ENCODE measurements at places on chromosomes 13 and 19.

- no peak for DNase-seq
Measured at GRCh38 chr13:111255228-111255790, 65.1 kb upstream of the TEX29 start.

- DNase-seq = no peak
Measured at GRCh38 chr13:33849211-33849610, 31.3 kb downstream of the RFC3 start.

GRCh38 chr13:113555141-113555540, 29.4 kb upstream of the TFDP1 start:
- no peak for DNase-seq

GRCh38 chr13:26910754-26911465, 150.3 kb upstream of the GPR12 start:
- DNase-seq = no peak

- DNase-seq = peak; percentile 99
Measured at GRCh38 chr19:54179921-54180461, 7.0 kb upstream of the TMC4 start.

DNA sequence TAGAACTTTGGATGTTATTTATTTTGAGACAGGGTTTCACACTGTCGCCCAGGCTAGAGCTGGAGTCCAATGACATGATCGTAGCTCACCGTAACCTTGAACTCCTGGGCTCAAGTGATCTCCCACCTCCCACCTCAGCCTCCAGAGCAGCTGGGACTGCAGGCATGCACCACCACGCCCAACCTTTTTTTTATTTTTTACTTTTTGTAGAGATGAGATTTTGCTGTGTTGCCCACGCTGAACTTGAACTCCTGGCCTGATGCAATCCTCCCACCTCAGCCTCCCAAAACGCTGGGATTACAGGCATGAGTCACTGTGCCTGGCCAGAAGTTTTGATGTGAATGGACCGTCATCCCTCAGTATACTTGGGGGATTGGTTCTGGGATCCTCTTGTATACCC, 13.7 kb downstream of the ANKRD27 start:
- no peak for DNase-seq

- DNase-seq = no peak
Measured at GRCh38 chr19:656751-657559, 6.1 kb downstream of the RNF126 start.

DNA sequence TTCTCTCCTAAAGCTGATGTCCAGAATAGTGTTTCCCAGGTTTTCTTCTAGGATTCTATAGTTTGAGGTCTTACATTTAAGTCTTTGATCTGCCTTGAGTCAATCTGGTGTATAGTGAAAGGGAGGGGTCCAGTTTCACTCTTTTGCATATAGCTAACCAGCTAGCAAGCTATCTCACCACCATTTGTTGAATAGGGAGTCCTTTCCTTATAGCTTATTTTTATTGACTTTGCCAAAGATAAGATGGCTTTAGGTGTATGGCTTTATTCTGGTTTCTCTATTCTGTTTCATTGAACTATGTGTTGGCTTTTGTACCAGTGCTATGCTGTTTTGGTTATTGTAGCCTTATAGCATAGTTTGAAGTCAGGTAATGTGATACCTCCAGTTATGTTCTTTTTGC, 1386.1 kb downstream of the SLITRK5 start:
- no peak for DNase-seq

- DNase-seq = no peak
Measured at GRCh38 chr19:11504502-11505031, 1.1 kb downstream of the ZNF653 start.

- DNase-seq = no peak
Measured at GRCh38 chr13:114020750-114021463, 47.0 kb upstream of the C13orf46 start.

DNA sequence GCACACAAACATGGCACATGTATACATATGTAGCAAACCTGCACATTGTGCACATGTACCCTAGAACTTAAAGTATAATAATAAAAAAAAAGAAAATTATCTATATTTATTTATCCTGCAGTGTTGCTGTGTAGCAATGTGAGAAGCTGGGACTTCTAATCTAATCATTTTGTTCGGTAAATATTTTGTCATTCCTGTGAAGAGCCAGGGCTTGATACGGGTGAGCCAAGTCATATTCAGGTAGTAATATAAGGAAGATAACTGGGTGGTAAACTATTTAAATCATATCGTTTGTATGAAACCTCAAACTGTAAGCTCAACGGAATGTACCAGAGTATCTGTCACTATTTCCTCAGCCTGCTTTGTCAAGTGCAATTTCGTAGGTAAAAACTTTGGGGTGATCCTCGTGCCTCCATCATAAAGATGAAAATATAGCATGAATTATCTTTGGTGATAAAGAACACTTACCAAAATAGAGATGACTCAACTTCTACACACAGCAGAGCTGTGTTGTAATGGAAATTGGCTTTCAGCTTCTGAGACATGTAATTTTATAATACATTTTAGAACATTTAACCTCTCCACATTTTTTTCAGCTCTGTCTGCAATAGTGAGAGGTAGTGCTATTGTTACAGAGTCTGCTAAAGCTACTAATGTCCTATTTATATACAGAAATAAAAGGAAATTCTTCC, 92.9 kb downstream of the PCDH9 start:
- peak; percentile 66 for DNase-seq

- DNase-seq = no peak
Measured at GRCh38 chr13:20241593-20241992, 9.5 kb upstream of the GJB6 start.

- DNase-seq = no peak
Measured at GRCh38 chr19:3389876-3390371, 23.5 kb downstream of the NFIC start.

DNA sequence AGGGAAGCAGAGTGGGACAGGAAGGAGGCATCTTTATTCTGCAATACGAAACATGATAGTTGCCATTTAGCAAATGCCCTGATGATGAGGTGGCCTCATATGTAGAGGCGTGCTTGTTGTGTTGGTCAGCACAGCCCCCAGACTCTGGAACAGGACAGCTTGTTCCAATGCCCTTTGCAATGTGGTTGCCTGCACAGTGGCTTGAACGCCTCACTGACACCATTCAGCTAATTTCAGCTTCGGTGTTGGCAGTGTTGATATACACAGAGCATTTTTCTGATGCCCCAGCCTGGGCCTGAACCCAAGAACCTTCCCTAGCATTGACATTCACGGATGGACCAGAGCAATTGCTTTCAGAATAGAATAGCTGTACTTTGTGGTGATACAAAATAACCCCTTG, 133.3 kb downstream of the HS6ST3 start:
- DNase-seq = no peak

GRCh38 chr19:55606817-55607216, 1.4 kb downstream of the ZNF865 start:
- no peak for DNase-seq

GRCh38 chr19:33740811-33741396, 55.8 kb upstream of the KCTD15 start:
- no peak for DNase-seq

GRCh38 chr19:2533686-2534422, 57.9 kb downstream of the GADD45B start:
- DNase-seq = no peak

DNA sequence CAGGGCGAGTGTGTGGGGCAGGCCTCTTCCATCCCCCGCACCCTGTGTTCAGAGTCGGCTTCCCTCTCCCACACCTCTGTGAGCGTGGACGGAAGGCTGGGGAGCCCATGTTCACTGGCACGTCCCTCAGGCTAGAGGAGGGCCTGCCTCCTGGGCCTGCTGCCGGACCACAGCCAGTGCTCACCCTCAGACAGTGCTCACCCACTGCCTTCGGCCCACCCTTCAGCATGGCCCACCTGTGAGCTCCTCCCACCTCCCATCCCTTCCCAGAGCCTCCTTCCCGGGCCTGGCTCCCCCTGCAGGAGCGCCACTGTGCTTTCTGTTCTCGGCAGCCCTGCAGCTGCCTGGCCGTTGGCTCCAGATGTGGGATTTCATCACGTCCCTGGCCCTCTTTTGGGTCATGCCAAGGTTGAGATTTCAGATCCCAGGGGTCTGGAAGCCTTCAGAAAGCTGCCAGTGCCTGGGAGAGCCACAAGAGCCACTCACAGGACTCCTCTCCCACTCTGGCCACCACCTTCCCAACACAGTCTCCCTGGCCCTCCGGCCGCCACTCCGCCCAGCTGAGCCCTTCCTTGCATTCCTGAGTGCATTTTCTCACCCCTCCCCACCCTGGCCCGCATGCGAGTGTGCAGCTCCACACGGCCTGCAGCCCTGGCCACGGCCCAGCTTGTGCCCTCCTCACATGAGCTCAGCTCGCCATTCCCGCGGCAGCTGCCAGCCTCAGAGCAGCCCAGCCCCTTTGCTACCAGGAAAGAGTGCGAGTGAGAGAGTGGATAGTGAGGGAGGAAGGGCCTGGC, 25.3 kb downstream of the CAPN12 start:
- DNase-seq = no peak

DNA sequence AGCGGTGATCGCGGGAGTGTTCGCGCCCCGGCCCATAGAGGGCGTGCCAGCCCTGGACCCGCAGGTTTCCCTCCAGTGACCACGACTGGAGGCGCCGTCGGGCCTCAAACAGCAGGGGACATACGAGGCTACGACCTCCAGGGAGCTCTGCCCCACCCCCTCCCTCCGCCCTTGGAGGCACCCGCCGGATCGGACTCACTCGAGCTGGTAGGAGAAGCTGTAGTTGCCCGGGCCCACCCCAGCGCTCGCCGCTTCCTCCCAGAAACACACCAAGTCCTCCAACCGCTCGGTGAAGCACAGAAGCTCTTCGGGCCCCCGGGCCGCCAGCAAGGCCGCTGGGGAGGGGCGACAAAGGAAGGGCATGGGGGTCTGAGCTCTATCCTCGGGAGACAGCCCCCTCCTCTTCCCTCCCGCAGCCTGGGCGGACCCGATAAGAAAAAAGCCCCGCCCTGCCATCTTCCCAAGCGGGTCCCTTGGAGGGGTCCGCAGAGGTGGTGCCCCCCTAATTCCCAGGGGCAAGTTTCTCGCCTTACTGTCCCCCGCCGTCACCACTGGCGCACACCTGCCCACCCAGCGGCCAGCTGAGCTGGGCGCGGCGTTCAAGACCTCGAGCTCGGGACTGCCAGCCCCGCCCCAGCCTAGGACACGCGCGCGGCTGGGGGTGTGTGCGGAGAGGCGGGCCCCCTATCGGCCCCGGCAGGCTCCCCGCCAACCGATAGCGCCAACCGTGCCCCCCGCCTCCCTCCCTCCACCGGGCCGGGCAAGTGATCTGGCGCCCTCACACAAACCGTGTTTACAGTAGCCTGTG, 1.0 kb downstream of the EPOR start:
- peak; percentile 19 for DNase-seq

- DNase-seq = peak; percentile 13
Measured at GRCh38 chr13:93794197-93794885, 567.7 kb downstream of the GPC6 start.

DNA sequence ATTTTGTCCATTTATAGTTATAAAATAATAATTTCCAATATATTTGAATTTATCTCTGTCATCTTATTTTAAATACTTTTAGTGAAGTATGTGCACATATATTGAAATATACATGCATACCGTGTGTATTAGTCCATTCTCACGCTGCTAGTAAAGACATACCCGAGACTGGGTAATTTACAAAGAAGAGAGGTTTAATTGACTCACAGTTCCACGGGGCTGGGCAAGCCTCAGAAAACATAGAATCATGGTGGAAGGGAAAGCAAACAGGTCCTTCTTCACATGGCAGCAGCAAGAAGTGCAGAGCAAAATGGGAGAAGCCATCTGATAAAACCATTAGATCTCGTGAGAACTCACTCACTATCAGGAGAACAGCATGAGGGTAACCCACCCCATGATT, 37.6 kb upstream of the FFAR2 start:
- no peak for DNase-seq

DNA sequence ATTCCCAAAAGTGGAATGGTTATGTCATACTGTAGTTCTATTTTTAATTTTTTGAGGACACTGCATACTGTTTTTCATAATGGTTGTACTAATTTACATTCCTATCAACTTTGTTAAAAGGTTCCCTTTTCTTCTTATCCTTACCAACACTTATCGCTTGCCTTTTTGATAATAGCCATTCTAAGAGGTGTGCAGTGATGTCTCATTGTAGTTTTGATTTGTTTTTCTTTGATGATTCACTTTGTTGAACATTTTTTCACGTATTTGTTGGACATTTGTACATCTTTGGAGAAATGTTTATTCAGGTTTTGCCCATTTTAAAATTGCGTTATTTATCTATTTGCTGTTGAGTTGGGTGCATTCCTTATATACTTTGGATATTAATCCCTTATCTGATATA, 188.8 kb upstream of the SPRY2 start:
- no peak for DNase-seq

- no peak for DNase-seq
Measured at GRCh38 chr19:30699871-30700280, 327.7 kb downstream of the ZNF536 start.

DNA sequence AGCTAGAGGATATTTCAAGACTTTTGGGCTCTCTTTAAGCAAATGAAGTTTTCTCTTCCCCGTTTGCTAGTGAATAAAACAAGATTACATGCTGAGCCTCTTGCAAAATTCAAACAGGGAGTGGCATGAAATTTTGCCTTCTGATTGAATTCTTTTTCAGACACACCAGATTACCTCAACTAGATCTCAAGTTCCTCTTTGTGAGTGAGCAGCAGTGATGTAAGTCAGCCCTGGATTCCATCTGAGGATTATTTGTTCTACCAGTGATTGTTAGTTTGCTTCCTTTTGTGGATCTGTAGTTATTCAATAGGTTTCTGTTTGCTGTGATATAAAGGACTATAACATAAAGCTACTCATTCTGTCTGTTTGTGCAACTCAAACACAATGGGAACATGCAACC, 407.7 kb downstream of the LMO7 start:
- DNase-seq = no peak

DNA sequence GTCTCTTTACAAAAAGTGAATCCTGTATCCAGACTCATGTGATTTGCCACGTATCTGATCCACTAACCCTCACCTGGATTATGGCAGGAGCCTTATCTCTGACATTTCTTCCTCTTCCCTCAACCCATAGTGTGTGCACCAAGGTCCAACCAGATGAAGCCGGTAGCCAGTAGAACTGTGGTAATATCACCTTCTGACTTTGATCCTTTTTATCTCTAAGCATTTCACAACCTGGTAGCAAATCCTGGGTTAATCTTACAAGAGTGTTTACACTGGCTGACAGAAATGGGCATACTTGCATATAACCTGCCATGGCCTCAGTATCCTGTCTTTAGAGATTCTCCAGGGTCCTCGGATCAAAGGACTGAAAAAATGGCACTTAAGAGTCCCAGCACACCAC, 1.9 kb downstream of the ZNF417 start:
- DNase-seq = no peak

- no peak for DNase-seq
Measured at GRCh38 chr19:42919757-42920079, 2.0 kb upstream of the PSG6 start.

GRCh38 chr19:13926715-13927114, 11.5 kb downstream of the PODNL1 start:
- DNase-seq = no peak
